Fibroblast of skin of right quadriceps (primary cell): ENCODE measurements at places on chromosomes 12 and 14.
A peak's percentile ranks its signal among the peaks of the same experiment; 100 is the strongest.

DNA sequence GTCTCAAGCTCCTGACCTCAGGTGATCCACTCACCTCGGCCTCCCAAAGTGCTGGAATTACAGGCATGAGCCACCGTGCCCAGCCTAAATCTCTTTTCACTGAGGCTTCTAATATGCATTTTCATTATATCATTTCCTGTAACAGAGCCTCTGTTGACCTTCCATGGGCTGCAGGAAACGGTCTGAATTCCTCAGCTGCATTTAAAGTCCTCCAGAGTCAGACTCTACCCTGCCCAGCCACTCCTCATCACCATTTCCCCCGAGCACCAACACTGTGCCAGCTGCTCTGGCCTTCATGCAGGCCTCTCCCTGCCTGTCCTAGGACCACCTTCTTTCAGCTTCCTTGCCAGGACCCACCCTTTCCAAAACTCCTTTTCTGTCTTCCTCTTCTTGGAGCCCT, 9.8 kb upstream of the NFKBIA start:
- DNase-seq = peak; percentile 34

GRCh38 chr14:88351966-88352691, 29.1 kb upstream of the KCNK10 start:
- no peak for DNase-seq

DNA sequence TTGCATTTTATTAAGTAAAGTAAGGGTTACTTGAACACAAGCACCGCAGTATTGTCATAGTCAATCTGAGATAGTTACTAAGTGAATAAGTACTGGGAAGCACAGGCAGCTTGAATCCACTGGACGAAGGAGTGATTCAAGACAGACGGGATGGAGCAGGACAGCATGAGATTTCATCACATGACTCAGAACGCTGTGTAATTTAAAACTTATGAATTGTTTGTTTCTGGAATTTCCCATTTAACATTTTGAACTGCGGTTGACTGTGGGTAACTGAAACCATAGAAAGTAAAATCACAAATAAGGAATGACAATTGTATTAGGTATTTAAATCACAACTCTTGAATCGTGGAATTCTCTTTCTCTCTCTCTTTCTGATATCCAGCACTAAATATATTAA, 1630.4 kb upstream of the SEL1L start:
- peak; percentile 87 for DNase-seq

DNA sequence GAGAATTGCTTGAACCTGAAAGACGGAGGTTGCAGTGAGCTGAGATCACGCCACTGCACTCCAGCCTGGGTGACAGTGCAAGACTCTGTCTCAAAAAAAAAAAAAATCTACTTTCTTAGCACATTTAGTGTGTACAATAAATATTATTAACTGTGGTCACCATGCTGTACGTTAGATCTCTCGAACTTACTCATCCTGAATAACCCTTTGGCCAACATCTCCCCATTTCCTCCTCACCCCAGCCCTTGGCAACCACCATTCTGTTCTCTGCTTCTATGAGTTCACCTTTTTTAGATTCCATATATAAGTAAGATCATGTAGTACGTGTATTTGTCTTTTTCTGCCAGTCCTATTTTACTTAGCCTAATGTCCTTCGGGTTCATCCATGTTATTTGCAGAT, 13.4 kb downstream of the FUT8 start:
- no peak for DNase-seq

GRCh38 chr14:56153267-56153666, 35.1 kb downstream of the PELI2 start:
- DNase-seq = no peak

DNA sequence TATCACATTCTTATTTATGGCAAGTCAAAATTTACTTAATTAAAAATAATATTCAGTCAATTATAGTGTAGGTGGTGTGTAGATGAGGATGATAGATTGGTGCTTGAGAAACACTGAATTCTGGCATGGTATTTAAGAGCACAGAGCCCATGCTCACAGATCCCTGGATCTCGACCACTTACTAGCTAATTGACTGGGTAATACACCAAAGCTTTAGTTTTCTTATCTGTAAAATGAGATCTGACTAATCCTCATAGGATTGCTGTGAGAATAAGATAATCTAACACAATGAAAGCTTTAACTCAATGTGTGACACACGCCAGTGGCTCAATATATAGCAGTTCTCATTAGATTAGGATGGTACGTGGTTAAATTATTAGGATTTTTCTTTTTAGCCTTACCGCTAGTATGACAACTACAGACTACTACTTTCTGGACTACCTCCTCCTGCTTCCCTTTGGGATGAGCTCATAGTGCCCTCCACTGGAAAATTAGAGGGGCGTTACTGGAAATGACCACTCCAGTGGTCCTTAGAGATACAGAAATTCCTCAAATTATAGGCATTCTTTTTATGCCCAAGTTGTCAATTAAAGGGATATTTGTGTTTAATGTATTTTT, 482.8 kb upstream of the TBX3 start:
- peak; percentile 39 for DNase-seq

- DNase-seq = no peak
Measured at GRCh38 chr12:93029091-93029490, 100.0 kb upstream of the EEA1 start.

- no peak for DNase-seq
Measured at GRCh38 chr14:55592436-55592835, 12.4 kb downstream of the KTN1 start.

- DNase-seq = no peak
Measured at GRCh38 chr14:102094101-102094500, 7.3 kb upstream of the HSP90AA1 start.

GRCh38 chr14:95307402-95308041, 12.2 kb downstream of the CLMN start:
- no peak for DNase-seq

DNA sequence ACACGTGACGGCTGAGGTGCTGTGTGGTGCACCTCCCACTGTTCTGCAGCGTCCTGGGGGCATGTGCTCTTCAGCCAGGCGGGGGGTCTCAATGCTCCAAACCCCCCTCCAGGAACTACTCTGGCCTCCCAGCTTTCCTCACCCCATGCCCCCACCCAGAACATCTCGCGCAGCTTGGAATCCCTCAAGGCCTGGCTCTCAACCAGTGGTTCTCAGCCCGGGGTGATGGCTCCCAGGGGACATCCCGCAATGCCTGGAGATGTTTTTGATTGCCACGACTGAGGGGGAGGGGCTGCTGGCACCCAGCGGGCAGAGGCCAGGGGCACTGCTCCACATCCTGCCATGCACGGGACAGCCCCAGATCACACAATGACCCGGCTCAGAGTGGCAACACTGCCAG, 78.9 kb upstream of the DICER1 start:
- DNase-seq = no peak

DNA sequence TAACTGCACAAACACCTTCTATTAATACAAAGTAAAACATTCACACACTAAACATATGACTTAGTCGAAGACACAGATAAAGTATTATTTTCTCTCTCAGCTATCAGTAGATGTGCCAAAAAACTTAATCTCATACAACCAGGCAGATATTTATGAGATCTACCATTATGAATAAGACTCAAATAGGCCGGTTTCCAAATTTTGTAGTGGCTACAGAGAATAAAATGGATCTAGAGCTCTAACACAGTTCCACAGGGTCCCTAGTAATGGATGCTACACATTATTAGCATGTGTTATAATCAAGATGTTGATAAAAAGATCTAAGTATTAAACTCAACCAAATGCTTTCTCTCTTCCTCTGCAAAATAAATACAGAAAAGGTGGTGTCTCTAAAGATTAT, 10.4 kb downstream of the SAV1 start:
- no peak for DNase-seq

GRCh38 chr12:23888396-23889068, 60.9 kb downstream of the SOX5 start:
- no peak for DNase-seq

DNA sequence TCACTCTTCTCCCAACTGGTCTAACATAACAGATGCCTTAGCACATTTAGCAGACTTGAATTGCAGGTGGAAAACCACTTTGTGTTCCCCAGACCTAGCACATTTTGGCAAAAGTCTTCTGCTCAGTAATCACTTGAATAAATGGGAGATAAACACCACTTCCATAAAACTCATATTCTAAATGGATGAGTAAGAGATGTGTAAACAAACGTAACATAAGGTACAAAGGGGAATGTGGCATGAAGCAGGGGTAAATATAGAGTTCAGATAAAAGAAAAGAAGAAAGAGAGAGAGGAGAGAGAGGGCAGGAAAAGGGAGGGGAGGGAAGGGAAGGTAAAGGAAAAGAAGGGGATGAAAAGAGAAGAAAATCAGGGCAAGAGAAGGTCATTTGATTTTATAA, 17.0 kb upstream of the KERA start:
- DNase-seq = no peak

GRCh38 chr14:102320033-102320660, 601 bp downstream of the ZNF839 start:
- peak; percentile 42 for DNase-seq

DNA sequence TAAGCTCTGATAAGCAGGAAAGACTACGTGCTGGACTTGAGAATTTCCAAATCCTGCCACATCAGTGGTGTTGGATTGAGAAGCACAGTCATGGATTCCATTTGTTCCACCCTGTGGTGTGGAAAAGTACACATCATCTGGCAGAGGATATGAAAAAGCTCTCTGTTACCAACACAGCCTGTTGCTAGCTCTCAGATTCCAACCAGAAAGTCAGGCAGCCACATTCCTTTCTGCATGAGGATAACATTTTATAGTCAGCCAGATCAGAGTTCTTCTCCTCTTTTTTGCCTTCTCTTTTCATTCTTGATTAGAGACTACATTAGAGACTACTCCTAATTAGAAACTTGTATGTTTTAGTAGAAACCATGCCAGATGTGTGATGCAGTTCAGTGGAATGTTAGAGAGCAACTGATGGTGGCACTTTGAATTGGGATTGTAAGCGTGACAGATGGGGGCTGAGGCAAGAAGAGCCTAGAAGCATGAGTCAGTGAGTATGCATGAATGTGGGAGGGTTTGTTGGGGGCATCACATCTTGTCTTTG, 61.2 kb upstream of the STXBP6 start:
- DNase-seq = peak; percentile 99

DNA sequence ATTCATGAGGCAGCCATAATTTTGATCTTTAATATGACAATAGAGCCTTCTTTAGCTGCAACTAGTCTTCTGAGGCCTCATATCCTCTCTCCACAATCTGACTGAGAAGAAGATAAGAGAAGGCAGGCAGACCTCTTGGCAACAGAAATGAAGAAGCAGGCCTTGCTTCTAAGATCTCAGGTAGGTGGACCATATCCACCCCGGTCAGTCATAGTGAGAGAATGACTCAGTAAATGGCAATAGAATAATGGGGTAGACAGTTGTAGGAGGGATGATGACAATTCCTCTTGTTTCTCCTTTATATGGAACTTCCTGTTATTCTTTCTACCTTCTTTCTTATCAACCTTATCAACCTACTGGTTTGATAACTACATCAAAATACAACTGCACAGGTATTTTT, 246.7 kb upstream of the G2E3 start:
- no peak for DNase-seq

DNA sequence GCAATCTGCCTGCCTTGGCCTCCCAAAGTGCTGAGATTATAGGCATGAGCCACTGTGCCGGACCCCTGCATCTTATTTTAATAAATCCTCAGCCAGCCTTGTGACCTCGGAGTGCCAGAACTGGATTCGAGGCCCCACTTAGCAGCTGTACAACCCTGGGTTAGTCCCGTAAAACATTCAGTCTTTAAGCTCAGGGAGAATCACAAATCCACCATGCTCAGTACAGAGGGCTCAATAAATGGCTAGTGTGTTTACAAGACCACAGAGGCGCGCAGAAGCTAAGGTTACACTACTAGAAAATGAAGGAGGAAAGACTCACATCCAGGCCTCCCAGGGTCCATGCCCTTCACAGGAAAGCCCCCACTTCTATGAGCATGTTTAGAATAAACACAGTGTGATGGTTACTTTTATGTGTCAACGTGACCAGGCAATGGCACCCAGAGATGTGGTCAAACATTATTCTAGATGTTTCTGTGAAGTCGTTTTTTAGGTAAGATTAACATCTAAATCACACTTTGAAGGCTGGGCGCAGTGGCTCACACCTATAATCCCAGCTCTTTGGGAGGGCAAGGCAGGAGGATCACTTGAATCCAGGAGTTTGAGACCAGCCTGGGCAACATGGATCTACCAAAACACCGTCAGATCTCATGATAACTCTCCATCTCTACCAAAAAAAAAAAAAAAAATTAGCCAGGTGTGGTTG, 55.3 kb downstream of the CLMN start:
- no peak for DNase-seq

- DNase-seq = no peak
Measured at GRCh38 chr14:104106471-104106991, 21.0 kb downstream of the ASPG start.

DNA sequence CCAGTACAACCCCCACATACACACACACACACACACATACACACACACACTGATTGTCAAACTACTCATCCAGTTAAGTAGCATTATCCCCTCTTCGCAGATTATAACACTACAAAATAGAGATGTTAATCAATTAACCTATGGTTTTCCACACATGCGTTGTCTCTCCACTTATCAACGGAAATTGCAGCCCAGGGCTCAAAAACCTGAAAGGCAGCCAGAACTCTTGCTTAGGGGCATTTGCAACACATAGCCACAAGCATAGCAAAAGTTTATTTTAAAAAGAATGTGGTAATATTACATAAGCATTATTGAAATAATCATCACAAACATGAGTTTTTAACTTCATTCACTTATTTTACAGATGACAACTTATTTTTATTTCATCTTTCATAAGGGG, 265.8 kb downstream of the SLC16A7 start:
- DNase-seq = no peak

DNA sequence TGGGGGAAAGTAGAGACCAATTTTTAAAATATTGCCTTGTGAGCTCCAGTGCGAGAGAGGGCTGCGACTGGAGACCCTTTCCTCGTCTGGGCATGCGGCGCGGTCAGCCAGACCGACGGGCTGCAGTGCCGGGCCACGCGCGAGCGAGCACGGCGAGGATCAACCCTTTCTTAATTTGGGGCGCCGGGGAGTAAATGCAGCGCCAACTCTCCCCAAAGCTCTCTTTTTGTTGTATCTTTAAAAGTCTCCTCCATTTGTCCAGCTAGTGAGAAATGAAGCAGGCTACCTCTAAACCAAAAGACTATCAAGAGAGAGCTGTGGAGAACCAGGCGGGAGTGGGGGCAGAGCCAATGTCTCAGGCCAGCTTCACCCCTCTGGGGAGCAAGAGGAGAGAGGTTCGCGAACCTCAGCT, 1.4 kb downstream of the SIX1 start:
- no peak for DNase-seq

GRCh38 chr14:88247228-88247627, 75.8 kb downstream of the KCNK10 start:
- DNase-seq = no peak

GRCh38 chr14:50812180-50812579, 18.8 kb downstream of the NIN start:
- DNase-seq = no peak

- no peak for DNase-seq
Measured at GRCh38 chr12:42587601-42588523, 1.7 kb downstream of the PRICKLE1 start.

DNA sequence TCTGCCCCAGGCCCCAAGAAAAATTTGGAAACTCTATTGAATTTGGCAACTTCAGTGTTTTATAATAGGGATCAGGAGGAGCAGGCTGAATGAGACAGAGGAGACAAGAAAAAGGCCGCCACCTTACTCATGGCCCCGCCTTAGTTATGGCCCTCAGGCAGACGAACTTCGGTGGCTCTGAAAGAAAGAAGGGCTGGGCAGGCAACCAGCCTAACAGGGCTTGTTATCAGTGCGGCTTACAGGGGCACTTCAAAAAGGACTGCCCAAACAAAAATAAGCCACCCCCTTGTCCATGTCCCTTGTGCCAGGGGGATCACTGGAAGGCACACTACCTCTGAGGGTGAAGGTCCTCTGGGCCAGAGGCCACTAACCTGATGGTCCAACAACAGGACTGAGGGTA, 146.3 kb upstream of the ATF7IP start:
- DNase-seq = no peak
